NB4 (cell line): ENCODE measurements at places on chromosomes 16 and 17.
A peak's percentile ranks its signal among the peaks of the same experiment; 100 is the strongest.

GRCh38 chr16:80841231-80841630, 36.8 kb upstream of the CDYL2 start:
- DNase-seq: no peak

DNA sequence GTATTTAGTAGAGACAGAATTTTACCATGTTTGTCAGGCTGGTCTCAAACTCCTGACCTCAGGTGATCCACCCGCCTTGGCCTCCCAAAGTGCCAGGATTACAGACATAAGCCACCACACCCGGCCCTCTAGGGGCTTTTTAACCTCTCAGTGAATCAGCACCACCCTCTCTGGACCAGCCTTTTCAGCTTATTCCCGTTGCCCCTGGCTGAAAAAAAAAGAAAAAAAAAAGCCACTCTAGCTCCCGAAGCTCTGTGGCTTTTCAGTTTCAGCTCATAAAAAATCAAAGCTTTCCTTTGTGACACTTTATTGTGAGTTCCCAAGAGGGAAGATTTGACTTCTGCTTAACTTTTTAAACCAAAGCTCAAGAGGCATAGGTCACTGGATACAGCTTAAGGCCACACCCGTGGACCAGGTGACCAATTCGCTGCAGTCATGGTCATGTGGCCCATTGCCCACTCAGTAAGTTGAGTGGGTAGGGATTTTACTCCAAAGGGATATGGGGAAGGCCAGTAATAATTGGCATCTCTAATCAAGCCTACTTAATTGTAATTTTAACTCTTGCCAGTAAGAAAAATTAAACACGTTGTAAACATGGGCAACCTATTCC, 46.6 kb upstream of the MED13 start:
- no peak for DNase-seq

DNA sequence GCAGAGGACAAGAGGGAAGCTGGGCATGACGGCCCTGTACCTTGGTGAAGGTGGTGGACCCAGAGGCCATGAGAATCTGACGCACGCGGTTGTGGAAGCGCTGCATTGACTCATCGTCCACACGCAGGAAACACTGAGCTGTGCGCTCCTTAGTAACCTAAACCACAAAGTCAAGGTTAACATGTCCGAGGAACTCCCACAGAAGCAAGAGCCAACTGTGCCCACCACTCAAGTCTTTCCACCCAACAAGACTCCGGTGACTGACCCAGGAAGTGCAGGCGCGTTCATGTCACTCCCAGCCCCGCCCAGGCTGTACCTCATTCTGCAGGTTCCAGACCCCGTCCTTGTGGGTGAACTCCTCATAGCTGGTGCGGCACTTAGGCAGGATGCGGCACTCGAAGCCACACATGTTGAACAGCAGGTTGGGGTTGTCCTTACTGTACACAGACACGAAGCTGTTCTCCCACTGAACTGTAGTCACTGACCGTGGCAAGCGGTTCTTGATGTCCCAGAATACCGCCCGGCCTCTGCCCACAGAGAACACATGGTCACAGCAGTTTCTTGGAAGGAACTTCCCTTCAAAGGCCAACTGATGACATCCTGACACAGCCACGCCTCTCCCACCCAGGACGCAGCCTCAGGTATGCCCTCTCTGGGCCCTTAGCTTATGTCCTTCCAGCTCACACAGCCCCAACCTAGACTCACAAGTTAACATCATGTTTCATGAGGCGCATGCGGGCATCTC, 11.5 kb downstream of the PRPF8 start:
- DNase-seq: peak; percentile 10

DNA sequence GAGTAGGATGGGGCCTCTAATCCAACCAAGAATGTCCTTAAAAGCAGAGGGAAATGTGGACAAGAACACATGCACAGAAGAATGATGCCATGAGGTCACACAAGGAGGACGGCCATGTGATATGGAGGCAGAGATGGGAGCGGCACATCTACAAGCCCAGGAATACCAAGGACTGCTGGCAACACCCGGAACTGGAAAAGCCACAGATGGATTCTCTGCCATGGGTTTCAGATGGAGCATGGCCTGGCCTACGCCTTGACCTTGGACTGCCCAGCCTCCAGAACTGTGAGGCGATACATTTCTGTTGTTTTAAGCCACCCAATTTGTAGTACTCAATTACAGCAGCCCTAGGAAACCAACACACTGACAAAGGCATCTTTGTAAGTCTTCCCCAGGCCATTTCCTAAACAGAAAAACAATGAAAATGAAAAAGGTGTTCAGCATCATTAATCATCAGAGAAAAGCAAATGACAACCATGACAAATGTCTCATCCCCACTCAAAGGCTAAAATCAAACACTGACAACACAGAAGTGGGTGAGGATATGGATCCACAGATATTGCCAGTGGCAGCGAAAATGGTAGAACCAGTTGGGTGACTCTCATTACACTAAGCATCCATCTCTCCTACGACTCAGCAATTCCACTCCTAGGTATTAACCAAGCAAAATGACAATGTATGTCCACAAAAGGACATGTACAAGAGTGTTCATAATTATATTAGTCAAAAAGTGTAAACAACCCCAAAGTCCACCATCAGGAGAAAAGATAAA, 76.9 kb upstream of the CNEP1R1 start:
- no peak for DNase-seq

GRCh38 chr16:88353691-88354090, 29.1 kb upstream of the ZNF469 start:
- DNase-seq: no peak

DNA sequence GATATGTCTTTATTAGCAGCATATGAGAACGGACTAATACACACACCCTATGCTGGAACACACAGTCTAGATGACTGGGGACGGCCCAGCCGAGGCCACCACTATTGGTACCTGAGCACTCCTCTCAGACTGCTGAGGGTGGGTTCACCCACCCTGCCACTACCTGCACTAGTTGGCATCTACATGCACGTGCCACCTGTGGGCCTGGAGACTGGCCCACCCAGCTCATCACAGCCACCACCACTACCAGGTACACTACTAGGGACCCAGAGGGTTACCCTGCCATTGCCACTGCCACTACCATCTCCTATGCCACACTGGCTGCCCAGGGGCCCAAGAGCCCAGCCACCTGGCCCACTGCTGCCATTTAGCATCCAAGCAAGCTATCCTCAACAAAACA, 32.5 kb downstream of the MEAK7 start:
- DNase-seq: no peak

- no peak for DNase-seq
These were observed 1.1 kb downstream of the GGT6 start for GRCh38 chr17:4559139-4559791.

DNA sequence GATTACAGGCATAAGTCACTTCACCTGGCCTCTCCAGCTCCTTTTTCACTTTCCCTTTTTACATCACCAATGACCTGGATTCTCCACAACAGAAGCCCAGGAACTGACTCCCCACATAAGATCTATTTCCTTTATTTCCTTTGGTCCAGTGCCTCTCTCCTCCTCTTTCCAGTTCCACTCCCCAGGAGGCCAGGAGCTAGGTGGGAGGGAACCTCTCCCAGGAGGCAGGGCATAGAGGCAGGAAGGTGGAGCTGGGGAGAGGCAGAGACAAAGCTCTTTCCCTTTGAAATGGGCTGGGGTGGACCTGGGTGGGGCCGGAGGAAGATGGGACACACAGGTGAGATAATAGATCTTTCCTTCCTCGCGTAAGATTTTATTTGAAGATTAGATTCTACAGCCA, 318.3 kb upstream of the TNRC6C start:
- DNase-seq: no peak

DNA sequence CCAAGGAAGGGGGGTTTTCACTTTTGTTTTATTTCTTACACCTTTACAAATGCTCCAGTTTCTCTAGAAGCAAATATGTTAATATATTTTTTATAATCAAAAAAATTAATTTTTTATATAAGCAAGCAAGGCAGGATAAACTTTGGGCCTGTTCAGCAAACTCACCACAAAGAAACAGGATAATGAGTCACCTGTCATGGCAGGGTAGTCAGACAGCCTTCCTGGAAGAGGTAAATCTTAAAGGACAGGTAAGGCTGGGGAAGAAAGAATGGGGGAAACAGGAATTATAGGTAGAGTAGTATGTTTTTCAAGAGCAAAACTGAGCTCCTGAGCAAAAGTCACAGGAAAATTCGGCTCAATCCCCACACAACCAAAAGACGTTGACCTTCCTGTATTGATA, 186.3 kb upstream of the SOX9 start:
- DNase-seq: no peak

DNA sequence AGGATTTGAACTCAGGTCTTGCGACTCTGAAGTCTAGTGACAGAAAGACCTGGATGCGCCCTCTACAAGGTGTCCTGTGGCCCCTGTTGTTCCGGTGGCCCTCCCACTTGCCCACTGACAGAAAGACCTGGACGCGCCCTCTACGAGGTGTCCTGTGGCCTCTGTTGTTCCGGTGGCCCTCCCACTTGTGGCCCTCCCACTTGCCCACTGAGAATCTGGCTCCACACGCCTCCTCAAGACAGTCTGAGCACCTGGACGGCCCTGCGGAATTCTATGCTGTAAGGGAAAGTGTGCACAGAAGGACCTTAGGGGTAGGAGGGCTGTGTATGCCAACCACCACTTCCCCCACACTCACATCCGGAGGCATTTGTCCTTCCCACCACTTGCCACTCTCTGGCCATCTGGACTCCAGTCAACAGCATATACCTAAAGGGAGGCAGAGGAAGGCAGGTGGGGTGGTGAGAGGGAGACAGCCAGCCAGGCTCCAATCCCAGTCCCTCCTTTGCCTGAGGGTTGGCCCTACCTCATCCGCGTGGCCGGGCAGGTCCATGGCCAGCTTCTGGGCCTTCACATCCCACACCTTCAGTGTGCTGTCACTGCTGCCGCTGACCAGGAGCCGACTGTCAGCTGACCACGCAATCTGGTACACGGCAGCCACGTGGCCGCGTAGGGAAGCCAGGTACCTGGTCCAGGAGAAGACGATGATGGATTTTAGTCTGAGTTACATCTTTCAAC, 9.1 kb downstream of the NLE1 start:
- DNase-seq: no peak

- no peak for DNase-seq
These were observed 30.7 kb upstream of the ZNF423 start for GRCh38 chr16:49886554-49887094.

DNA sequence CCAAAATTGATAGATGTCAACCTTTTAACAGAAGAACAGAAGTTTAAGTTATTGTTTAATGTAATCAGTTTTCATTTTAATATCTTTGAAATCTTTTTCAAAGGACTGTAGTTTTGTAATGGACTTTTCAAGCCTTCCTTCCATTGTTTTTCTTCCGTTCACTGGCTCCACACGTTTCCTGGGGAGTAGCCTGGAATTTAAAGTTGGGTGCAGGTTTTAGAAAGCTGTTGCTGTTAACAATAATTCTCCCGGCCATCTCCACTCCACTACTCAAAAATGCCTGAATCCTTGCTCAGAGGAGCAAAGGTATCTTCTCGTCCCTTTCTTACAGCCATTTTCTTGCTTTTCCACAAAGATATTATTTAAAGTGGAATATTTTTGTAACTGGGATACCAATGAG, 4.7 kb upstream of the COQ7 start:
- DNase-seq: no peak

DNA sequence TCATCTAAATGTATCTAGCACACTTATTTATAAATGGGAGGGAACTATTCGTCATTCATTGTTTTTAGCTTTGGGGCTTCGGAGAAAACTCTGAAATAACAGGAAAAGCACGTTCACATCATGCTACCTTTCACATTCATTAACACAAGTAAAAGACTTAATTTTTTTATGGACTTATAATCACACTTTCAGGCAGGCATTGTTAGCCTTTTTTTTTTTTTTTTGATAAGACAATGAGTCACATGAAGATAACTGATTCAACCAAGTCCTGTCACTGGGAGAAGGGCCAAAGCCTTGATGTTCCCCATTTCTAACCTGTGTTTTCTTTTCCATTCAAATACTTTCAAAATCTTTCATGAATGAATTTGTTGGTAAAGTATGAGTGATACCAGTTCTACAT, 631.3 kb upstream of the CA10 start:
- no peak for DNase-seq

DNA sequence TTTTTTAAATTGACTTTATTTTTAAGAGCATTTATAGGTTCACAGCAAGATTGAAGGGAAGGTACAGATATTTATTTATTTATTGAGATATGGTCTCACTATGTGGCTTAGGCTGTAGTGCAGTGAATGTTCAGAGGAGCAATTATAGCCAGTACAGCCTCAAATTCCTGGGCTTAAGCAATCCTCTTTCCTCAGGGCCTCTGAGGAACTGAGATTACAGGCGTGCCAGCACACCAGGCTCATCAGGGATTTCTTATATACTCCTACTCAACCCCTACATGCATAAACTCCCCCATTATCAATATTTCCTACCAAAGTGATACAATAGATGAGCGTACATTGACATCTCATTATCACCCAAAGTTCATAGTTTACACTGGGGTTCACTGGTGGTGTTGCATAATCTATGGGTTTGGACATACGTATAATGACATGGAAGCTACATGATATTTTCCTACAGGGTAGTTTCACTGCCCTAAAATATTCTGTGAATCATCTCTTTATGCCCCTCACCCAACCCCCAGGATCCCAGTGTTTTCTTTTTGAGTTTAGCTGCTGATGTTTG, 33.5 kb downstream of the HS3ST3B1 start:
- no peak for DNase-seq

DNA sequence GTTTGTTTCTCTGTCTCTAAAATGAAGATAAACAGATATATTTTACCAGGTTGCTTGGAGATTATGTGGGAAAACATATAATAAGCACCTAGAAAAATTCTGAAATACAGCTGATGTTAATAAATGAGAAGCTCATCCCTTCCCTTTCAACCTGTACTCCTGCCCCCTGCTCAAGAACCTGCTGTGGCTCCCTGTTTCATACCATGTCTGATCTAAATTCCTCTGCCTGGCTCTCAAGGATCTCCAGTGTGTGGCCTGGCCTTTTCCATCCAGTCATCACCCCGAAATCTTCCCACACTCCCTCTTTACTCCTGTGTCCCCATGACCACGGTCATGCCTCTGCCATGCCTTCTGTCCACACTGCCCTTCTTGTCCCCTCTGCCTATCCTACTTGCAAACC, 19.4 kb upstream of the DLX4 start:
- DNase-seq: no peak

GRCh38 chr16:81440888-81441761, 3.5 kb upstream of the CMIP start:
- DNase-seq: no peak

GRCh38 chr16:79188115-79188738, 412.3 kb downstream of the MAF start:
- peak; percentile 18 for DNase-seq

- no peak for DNase-seq
These were observed 7.0 kb downstream of the PLXDC1 start for GRCh38 chr17:39144416-39144840.

DNA sequence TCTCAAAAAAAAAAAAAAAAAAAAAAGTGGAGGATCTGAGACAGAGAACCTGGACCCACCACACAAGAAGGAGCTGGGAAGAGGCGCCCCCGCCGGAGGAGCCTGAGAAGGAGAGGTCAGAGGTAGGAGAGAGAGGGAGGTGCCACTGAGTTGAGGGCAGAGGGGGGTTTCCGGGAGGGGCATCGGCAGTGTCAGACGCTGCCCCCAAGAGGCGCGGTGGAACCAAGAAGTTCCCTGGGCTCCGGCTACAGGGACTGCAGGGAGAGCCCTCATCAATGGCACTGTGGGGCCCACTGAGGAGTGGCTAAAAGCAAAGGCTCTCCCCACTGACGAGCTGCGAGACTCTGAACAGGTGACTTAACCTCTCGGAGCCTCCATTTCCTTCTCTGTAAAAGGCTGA, 4.2 kb downstream of the CCDC42 start:
- no peak for DNase-seq

GRCh38 chr16:29943846-29944799, 17.8 kb upstream of the TMEM219 start:
- DNase-seq: no peak
